ENCODE measurements at places on chromosomes 7 and 10.
A peak's percentile ranks its signal among the peaks of the same experiment; 100 is the strongest.

- ATAC-seq, result no peak
Observed at GRCh38 chr7:14859267-14859666, 43.3 kb downstream of the DGKB start.

DNA sequence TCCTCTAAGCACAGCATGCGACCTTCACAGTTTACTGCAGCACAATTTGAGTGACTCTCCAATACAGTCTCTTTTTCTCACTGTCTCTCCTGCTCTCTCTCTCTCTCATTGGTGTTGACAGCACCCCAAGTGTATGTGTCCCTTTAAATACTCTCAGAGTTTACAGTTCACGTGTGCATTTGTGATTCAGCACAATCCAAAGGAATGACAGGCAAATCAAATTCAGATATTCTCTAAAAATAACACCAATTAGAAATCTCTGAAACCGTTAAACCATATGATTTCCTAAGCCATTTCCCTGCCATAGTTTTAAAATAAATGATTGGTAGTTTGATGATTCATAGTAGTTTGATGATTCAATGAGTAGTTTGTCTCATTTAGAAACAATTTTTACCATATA lies 104.0 kb upstream of the GAD2 start:
- ATAC-seq, result no peak

GRCh38 chr7:49669285-49669684 lies 104.2 kb upstream of the VWC2 start:
- peak; percentile 71 for ATAC-seq

- ATAC-seq, result no peak
Observed at GRCh38 chr10:46096446-46096845, 50.4 kb upstream of the MSMB start.

- ATAC-seq, result no peak
Observed at GRCh38 chr7:91114232-91114631, 150.0 kb upstream of the FZD1 start.

- peak; percentile 81 for ATAC-seq
Observed at GRCh38 chr10:61891906-61892585, 9.5 kb upstream of the ARID5B start.

DNA sequence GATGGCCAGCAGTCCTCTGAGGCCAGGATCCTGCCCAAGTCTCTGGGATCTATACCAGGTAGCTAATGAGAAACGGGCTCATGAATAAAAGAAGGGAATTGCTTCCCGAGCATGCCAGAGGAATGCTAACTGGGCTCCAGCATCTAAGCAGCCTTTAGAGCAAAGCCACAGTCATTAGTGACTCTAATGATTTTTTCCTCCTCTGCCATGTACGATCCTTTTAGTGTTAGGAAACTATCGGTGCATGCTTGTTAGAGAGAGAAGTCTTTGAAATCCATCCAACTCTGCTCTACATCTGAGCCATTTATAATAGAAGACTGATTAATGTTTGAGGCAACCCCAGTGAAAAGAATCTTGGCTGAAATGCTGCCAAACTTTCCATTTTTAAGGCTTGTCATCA lies 124.9 kb upstream of the TCERG1L start:
- ATAC-seq, result no peak

DNA sequence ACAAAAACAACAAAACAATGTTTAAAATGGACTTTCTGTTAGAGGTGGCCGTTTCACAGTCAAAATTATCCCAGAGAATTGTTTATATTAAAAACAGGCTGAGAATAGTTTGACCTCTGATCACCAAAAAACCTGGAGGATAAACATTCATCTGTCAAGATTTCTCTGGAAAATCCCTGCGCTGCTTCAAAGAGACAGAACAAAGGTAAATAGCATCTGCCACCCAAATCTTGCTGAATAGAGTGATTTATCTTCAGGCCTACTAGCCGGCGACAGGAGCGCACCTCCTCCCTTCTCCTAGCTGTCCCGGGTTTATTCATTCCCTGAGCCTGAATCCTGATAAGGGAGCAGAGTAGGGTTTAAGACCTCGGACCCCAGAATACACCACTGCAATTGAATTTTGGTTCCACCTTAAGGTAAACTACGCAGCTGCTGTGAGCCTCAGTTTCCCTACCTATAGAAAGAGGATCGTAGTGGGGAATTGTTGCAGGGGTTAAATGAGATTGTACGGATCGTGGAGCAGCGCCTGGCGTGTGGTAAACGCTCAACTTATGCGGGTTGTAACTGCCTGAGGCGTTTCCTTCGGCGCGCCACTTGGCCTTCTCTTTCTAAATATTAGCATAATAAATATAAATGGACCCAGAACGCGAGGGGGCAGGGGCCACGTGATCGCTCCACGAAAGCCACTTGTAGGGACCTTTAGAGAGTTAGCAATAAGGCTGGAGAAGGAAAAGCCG lies 498 bp upstream of the ST7 start:
- peak; percentile 50 for ATAC-seq

- ATAC-seq, result peak; percentile 6
Observed at GRCh38 chr10:12194752-12195271, 879 bp downstream of the NUDT5 start.

DNA sequence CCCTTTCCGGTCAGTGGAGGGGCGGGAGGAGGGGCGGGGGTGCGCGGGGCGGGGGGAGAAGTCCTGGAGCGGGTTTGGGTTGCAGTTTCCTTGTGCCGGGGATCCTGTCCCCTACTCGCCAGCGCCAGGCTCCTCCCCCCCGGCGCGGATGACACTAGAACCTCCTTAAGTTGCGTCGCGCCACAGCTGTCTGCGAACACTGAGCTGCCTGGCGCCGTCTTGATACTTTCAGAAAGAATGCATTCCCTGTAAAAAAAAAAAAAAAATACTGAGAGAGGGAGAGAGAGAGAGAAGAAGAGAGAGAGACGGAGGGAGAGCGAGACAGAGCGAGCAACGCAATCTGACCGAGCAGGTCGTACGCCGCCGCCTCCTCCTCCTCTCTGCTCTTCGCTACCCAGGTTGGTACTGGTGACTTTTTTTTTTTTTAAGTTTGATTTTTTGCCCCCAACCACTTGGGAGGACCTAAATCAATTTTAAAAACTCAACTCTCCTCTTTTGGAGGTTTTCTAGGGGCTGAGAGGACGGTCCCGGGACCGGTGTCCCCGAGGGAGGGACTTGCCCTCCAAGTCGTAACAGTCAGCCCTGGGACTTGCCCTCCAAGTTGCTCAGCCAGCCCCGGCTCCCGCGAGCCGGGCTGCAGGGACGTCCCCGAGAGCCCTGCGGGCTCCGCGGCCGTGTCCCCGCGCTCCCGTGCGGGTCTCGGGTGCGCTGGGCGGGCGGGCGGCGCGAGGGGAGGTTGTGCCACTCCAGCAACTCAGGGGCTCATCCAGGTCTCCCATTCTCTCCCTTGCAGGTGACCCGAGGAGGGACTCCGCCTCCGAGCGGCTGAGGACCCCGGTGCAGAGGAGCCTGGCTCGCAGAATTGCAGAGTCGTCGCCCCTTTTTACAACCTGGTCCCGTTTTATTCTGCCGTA lies at the start of gene GATA3:
Gene GATA3, plus strand, starts transcription at position 195 of the 914 bp plus-strand sequence. CDS start 968 bp downstream, outside the sequence.
- no peak for ATAC-seq

- peak; percentile 13 for ATAC-seq
Observed at GRCh38 chr10:112373912-112374338, at the start of gene ACSL5. Gene ACSL5 (plus strand): TSS chr10:112374116. CDS start chr10:112394947, 20,831 bp downstream.

DNA sequence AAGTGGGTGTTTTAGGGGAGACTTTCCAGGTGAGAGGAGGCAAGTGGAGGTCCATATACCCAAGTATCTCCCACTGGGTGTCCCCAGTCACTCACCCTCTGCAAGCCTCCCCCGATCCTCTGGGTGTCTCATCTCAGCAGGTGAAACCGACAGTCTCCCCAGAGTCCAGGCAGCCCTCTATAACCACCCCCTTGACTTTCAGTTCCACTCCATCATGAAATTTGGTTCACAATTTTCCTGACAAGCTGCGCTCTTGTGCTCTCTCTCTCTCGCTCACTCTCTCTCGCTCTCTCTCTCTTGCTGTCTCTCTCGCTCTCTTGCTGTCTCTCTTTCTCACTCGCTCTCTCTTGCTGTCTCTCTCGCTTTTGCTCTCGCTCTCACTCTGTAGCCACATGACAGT lies 8.1 kb upstream of the RABGEF1 start:
- ATAC-seq, result no peak

DNA sequence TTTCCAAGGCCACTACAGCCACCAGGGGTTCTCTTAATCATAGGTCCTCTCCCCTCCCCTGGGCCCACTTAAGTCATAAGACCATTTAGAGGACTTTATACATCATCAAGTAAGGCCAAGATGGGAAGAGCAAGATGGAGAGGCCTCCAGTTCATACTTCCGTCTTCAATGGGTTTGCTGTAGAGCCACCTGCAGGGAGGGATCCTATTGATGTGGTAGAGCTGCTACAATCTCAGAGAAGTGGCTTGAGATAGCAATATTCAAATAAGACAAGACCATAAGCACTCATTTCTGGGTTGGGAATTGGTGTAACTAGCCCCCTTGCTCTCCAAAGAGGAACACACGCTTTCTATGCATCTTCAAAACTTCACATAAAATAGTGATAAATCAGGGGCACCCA lies 214.2 kb downstream of the PLXNA4 start:
- no peak for ATAC-seq

- ATAC-seq, result no peak
Observed at GRCh38 chr7:71096351-71096750, 35.6 kb upstream of the GALNT17 start.

- no peak for ATAC-seq
Observed at GRCh38 chr7:108071551-108071950, 58.6 kb downstream of the LAMB4 start.

GRCh38 chr10:49609006-49609282 lies 1.2 kb upstream of the SLC18A3 start:
- ATAC-seq, result no peak

DNA sequence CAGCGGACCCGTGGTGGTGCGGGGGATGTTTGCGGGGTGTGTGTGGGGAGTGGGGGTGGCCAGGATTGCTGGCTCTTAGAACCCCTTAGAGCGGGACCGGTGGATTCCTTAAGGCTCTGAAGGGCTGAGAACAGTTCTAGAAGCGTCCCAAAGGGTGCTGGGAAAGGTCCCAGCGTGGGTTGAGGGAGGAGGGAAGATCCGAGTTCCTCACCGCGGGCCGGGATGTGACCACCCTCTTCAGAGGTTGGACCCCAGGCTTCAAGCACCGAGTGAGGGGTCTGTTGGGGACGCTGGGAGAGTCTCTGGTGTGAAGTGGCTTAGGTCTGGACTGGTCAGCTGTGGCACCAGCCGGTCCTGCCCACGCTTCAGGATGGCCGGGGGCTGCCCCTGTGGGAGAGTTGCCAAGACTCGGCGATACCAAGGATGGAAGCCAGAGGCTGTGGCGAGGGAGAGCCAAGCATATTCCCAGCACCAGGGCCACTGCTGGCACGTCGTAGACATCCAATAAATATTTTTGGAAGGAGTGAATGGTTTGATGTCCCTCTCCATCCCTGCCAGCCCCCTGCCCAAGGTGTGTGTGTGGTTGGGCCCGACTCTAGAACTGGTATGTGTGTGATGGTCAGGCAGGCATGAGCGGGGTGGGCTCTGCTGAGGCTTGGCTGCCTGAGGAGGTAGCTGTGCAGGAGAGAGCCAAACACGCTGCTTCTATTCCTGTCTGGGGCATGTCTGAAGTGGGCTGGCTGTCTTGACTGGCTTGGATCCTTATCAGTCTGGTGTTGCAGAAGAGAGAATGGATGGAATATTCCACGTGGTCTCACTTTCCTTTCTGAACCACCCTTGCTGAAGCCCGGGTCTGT lies 19.2 kb downstream of the ZNF775 start:
- ATAC-seq, result no peak

DNA sequence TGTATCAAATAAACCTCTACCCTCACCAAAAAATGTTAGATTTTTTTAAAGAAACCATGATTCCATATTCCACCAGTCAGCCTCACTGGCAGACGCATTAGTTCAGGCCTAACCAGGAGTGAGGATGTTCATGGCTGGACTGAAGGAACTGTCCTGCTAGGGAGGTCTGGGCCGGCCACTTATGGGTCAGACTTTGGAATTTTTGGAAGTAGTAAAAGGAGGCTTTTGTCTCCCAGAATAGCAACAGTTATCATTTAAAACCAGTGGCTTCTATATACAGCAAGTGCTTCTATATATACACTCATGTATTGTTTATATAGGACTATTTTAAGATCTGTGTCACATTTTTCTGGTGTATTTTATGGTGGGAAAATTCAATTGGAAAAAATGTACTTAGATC lies 120.5 kb downstream of the CNNM2 start:
- no peak for ATAC-seq

DNA sequence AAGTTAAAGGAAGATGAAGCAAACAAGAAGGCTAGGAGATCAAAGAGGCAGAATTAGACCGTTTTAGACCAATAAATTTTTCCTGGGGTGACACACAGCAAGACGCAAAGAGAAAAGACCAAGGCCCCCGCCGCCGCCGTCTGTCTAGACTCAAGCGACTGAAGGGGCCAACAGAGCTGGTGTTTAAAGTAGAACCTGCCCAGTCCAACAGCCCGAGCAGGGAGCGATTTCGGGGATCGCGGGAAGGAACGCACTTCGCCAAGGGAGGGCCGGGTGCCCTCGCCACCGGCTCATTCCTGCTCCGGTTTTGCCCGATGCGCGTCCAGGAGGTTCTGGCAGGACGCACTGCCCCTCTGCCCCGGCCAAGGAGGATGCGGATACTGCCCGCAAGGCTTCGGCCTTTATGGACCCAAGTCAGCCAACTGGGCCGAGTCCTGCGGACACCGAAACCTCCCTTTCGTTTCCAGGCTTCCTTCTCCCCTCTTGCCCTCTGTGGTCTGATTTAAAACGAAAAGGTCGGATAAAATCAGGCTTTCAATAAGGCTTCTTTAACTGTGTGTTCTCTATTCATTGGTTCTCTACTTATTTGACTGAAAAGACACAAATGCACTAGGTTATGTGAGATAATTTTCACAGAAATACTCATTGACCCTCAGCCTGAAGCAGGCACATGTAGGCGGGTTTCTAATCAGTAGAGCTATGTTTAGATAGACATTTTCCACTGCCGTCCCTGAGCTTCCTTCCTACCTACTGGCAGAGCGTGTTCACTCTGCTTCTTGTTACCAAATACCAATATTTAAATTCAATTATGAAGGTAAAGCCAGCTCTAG lies 2.2 kb upstream of the HOXA7 start:
- no peak for ATAC-seq

DNA sequence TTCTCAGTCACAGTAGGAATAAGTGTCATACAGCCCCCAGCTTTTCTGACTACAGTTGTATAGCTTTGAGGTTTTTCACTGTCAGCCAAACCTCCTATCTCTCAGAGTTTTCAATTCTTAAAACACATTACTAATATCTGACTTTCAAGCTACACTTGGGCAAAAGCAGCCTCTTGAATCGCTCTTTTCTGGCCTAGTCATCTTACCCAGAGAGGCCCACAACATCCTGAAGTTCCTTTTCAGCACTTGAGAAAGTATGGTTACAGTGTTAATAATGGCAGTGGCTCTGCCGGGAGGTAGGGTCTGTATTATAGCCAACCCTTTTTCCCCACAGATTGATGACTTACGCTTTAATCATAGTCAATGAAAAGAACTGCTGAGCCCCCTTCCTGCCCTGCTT lies 181.0 kb downstream of the LRRC4 start:
- no peak for ATAC-seq

GRCh38 chr10:15863733-15864132 lies 3.4 kb upstream of the MINDY3 start:
- ATAC-seq, result no peak
